GM03348 (cell line): ENCODE measurements at places on chromosomes 3 and 15.

- no peak for DNase-seq
Observed at GRCh38 chr3:21517184-21517583, 233.8 kb downstream of the ZNF385D start.

- peak; percentile 62 for DNase-seq
Observed at GRCh38 chr3:13525827-13526625, 22.9 kb upstream of the FBLN2 start.

DNA sequence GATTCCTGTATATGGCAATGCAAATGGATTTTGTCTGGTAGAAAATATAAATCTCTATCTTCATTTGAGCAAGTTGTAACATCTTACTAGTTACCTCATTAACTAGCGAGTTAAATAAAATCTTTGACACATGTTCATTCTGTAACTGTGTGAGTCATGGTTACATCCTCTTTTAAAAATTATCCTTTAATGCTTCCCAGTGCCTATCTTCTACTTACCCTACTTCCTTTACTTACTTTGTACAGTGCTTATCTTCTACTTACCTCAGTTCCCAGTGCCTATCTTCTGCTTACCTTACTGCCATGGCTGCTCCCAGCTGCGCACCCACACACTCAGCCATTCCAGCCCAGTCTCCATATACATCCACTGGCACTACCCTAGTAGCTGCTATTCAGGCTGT, 71.9 kb upstream of the GOLGA8B start:
- no peak for DNase-seq

DNA sequence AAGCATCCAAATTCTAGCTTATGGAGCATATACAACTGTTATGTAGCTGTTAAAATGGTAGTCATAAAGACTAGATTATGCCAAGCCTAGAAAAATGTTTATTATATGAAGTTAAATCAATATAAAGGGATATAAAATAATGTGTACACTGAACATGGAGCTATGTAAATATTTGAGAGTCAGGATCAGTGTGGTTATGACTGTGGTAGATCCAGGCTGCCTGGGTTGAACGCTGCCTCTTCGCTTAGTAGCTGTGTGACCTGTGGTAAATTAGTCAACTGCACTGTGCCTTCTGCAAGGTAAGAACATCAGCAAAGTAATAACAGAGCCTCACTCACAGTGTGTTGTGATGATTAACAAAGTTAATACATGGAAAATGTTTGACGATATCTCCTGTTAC, 212.2 kb downstream of the RBMS3 start:
- DNase-seq, result no peak

GRCh38 chr3:48588230-48588629, 6.9 kb downstream of the COL7A1 start:
- no peak for DNase-seq

- DNase-seq, result peak; percentile 77
Observed at GRCh38 chr15:59170295-59171066, 36.2 kb upstream of the LDHAL6B start.

DNA sequence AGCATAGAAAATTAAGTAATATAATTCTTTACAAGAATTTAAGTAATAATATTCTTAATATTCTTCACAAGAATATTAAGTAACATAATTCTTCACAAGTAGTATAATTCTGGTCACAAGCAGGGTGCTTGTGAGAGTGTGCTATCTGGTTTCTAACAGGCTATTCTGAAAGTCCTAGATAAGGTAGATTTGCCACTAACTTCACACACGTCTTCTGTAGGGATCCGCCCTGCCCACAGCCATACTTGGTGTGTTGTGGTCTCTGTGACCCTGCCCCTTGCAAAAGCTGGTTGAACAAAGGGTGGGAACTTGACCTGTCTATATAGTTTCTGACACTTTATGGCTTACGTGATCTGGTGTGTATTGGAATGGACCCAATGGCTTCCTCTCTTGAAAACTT, 253.4 kb upstream of the MDFIC2 start:
- no peak for DNase-seq

DNA sequence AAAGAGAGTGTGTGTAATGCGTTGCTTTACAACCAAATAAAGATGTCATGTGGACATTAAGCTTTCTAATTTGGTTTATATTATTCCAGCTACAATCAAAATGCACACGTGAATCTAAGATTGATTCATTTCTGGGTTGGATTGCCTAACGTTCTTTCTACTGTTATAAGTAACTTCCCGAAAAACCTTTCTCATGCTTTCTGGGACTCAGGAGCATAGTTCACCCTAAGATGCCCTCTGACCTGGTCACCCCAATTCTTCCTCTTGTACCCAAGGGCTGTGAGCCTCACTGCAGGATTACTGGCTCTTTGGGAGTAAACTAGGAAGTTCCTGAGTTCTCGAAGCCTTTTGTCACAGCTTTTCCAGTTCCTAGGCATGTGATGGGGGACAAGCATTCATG, 12.7 kb upstream of the LMCD1 start:
- DNase-seq, result no peak

- no peak for DNase-seq
Observed at GRCh38 chr15:64344651-64345294, 11.2 kb downstream of the CSNK1G1 start.

- DNase-seq, result peak; percentile 74
Observed at GRCh38 chr3:30227571-30228301, 378.7 kb upstream of the TGFBR2 start.

DNA sequence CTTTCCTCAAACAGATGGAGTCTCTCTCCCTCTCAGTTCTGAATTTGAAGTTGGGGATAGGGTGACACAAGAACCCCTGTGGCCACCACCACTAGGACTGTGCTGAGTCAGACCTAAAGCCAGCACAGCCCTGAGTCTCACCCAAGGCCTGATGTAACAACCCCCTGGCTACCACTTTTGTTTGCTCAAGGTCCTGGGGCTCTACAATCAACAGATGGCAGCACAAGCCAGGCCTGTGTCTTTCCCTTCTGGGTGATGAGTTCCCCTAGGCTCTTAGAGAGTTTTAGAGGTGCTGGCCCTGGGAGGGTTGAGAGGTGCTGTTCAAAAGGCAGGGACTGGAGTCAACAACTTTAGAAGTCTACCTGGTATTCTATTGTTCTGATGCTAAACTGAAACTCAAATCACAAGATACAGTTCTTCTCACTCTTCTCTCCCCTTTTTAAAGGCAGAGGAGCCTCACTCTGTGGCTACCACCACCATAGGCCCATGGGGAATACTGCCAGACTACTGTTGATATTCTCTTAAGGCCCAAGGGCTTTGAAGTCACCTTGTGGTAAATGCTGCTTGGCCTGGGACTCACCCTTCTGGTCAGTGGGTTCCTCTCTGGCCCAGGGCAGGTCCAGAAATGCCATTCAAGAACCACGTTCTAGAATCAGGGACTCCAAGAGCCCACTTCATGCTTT, 6.5 kb downstream of the OR5K4 start:
- no peak for DNase-seq

DNA sequence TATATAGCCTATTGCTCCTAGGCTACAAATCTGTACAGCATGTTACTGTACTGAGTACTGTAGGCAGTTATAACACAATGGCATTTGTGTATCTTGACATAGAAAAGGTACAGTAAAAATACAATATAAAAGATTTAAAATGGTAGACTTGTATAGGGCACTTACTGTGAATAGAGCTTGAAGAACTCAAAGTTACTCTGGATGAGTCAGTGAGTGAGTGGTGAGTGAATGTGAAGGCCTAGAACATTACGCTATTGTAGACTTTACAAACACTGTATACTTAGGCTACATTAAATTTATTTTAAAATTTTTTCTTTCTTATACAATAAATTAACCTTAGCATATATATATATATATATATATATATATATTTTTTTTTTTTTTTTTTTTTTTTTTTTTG, 140.0 kb upstream of the UBE2E1 start:
- no peak for DNase-seq

- no peak for DNase-seq
Observed at GRCh38 chr3:127014536-127015281, 31.8 kb downstream of the PLXNA1 start.

GRCh38 chr3:46206282-46207015, 1.7 kb downstream of the CCR1 start:
- no peak for DNase-seq

DNA sequence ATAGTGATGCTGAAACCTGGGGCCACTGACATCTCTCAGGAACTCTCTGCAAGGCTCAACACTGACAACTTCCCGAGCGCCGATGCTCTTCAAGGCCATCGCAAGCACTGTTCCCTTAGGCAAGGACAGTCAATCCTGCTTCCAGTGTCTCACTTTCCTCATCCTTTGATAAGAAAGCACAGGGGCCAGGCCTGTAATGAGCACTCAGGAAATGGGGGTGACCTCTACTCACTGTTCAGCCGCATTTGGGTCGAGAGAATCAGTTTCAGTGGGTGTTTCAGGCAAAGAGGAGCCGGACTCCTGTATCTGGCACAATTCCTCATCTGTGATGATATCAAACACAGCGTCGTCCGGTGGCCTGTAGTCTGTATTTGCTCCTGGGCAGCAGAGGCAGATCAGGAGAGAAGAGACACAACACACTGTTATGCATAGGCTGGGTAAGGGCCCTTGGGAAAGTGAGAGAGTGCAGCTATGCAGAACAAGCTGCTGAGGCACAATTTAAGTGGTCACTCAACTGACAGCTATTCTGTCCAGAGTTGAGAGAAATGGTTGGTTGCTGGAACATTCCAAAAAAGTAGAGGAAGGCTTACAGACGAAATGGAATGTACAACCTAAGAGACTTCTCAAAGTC, 11.9 kb downstream of the CXCR6 start:
- no peak for DNase-seq
